T1000 (cell line): ENCODE measurements at places on chromosomes 16 and 17.

GRCh38 chr17:65442250-65442649 is 119.2 kb downstream of the AXIN2 start:
- DNase-seq: no peak

DNA sequence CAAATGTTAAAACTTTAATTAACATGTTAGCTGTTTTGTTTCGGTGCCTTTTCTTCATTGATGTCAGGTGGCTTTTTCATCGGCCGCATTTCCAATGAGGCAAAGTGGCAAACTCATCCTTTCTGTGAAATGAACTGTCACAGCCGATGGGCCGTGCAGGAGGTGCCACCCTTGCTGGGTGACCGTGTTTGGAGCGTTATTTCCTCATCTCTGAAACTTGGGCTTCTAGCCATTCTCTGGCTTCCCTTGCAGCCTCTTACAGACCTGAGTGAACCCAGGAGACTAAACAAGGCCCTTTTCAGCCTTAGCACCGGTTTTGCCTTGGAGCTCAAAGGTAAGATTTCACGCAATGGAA is 42.2 kb upstream of the PRSS54 start:
- no peak for DNase-seq

GRCh38 chr17:70405492-70406220 is 236.3 kb downstream of the KCNJ2 start:
- peak; percentile 64 for DNase-seq

DNA sequence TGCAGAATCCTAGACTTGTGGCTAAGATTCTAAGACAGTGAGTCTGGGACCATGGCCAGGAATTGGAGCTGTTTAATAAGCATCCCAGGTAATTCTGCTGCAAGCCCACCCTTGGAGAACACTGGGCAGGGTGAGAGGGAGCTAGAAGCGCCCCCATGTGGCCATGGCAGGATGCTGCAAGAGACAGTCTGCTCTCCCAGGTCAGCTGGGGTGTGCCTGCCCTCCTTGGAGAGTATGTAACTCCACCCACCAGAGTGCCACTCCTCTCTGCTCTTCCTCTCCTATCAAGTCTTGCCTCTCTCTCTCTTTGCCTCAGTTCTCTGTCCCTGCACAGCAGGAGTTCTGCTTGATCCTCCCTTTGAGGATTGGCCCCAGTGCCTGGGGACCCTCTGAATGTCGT is 14.9 kb downstream of the RCVRN start:
- no peak for DNase-seq
